Left forelimb (tissue), 1 donor: ENCODE measurements at places on chromosomes 7 and 10.

DNA sequence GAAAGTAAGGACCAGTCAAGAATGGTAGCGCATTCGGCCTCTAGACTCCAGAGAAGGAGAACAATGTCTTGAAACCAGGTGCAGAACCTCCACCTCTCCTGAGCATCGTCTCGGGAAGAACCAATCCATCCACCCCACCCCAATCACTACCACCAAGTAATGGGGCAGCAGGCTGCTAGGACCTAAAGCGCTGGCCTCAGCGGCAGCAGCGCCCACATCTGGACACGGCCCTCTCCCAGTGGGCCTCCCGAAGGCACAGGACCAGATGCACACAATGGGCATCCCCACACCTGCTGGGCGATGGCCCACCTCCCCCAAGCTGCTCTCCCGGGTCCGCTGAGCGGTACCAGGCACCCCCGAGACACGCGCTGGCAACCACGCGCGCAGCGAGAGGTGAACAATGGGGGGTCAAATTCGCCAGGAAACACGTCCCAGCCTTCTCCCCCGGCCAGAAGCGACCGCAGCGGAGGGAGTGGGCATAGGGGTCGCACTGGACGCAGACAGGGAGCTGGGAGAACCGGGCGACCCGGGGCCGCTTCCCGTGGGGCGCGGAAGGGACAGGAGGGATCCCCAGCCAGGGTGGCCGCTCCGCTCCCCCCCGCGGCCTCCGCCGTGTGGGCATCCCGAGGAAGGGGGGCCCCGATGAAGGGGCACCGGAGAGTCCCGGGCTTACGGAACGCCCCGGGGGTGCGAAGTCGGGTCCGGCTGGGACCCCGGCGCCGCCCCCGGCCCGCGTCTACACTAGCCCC, 506 bp downstream of the CTTNBP2 start:
- peak; percentile 69 for DNase-seq

GRCh38 chr10:50988792-50989191, 85.5 kb upstream of the PRKG1 start:
- DNase-seq = no peak

DNA sequence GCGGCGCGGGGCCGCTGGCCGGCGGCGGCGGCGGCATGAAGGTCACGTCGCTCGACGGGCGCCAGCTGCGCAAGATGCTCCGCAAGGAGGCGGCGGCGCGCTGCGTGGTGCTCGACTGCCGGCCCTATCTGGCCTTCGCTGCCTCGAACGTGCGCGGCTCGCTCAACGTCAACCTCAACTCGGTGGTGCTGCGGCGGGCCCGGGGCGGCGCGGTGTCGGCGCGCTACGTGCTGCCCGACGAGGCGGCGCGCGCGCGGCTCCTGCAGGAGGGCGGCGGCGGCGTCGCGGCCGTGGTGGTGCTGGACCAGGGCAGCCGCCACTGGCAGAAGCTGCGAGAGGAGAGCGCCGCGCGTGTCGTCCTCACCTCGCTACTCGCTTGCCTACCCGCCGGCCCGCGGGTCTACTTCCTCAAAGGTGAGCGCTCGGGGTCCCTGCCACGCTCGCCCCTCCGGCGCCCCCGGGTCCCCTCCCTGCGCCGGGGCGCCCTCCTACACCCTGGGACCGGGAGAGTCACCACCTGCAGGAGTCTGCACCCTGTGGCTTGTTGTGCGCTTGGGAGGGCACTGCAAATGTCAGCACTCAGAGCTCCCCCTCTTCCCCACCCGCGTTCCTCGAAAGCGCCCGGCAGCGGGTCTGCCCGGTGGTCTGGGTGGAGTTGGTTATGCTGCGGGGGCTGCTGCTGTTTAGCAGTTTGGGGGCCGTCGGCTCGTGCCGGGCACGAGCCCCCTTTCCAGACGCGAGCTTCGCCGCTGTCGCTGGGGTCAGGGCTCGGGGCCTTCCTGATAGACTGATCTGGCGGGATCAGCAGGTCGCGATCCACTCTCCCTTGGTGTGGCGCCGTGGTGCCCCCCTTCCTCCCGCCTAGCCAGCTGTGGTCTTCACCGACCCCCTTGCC, 627 bp downstream of the DUSP5 start:
- peak; percentile 76 for DNase-seq

DNA sequence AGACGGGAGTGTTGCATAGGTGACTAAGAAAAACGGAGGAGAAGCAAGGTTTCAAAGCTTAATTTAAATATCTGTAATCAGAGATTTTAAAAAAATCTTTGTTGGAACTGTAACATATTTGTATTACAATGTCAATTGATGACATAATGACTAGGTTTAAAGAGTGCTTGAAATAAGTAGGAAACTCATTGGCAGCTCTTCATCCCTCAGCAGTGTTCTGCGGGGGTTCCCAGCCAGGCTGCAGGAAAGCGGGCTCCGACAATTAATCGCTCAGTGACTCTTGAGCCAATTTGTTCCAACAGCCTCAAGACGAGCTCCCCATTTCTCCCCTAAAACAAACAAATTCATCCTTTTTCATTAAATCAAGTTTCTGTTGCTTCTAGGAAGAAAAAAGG, 22.6 kb downstream of the CPXM2 start:
- DNase-seq = peak; percentile 9

DNA sequence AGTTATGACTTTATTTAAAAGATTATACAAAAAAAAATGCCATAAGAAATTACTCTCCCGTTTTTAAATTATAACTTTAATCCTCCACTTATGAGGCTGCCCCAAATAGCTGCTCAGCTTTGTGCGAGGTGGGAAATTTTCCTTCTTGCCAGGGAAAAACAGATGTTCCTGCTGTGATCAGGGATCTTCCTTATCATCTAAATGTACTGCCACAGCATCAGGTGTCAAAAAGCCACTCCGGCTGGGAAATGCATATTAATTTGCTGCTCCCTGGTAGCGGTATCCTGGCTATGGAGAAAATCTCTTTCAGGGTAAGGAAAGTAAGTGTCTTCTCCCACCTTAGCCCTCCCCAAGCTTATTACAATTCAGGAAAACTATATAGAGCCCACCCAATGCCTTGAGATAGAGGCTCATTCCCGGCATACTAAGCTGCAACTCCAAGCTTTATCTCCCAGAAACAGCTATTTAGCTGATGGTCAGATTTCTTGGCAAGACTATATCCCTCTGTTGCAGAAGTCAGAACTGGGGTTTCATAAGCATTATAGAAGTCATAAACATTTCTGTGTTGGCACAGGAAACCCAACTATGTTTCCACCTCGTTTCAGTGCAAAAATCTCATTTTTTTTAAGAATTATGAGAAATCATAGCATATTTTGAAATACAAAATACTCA, 360.4 kb downstream of the PARD3 start:
- DNase-seq = no peak

- no peak for DNase-seq
Observed at GRCh38 chr7:7867846-7868571, 100.6 kb upstream of the GLCCI1 start.

- DNase-seq = no peak
Observed at GRCh38 chr10:43845121-43845520, 196.4 kb upstream of the ZNF32 start.

GRCh38 chr7:156732091-156732625, 91.6 kb downstream of the RNF32 start:
- DNase-seq = no peak

DNA sequence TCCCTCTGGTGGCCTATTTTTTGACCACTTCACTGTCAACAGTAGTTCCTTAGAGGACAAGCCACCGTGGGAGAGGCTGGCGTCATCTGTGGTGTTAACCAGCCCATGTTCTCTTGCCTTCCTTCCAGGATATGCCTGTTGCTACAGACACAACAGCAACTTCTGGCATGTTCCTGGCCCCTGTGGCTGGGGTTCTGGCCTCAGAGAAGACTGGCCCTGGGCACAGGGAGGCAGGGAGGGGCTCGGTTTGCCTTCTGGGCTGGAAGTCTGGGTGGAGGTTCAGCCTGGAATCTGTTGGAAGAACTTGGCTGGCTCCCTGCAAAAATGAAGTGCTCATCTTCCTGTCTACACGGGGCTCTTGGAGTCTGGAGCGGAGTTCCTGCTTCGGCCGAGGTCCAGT, 25.7 kb downstream of the GOLGA7B start:
- no peak for DNase-seq

- no peak for DNase-seq
Observed at GRCh38 chr7:46848944-46849343, 733.0 kb downstream of the TNS3 start.

DNA sequence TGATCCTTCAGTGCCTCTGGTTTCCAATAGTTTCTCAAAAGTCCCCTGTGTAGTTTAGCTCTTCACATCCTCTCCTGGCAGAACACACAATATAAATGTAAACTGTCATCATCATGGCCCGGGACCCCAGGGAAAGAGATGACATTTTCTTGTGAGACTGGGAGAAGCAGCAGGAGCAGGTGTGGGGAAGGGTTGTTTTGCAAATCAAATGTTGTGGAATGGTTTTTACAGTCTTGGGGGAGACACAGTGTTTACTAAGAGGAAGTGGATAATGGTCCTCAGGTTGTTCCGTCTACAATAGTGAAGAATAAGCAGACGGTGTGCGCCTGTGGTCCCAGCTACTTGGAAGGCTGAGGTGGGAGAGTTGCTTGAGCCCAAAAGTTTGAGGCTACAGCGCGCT, 159.1 kb downstream of the SEC23IP start:
- DNase-seq = no peak

GRCh38 chr7:3245721-3246120, 55.3 kb upstream of the SDK1 start:
- no peak for DNase-seq

DNA sequence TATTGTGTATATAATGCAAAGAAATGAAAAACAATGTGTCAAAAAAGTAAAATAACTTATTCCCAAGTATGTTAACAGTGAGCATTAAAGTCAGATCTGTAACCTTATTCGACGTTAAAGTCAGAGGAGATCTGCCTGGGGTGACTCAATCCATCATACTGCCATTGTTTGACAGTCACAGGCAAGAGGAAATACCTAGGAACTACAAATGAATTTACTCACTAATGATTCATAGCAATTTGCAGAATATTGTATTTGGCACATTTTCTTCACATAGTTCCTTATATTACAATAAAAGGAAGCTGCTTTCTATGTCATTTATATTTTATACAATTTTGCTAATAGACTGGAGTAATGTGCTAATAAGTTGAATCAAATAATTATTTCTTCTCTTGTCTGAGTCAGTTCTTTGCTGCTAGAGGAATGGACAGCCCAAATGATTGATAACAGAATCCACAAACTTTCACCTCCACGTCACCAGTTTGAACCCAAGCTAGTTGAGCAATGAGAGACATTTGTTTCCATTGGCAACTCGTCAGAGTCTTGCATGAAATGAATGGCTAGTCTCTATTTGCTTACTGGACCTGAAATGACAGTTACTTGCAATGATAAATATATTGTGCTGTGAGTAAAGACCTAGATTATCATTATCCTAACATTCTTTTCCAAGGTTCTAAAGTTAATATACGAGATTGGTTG, 48.5 kb upstream of the TMEM106B start:
- DNase-seq = no peak

- no peak for DNase-seq
Observed at GRCh38 chr7:47799524-47799923, 148.7 kb downstream of the PKD1L1 start.

GRCh38 chr7:40490603-40490924, 355.8 kb downstream of the SUGCT start:
- no peak for DNase-seq

DNA sequence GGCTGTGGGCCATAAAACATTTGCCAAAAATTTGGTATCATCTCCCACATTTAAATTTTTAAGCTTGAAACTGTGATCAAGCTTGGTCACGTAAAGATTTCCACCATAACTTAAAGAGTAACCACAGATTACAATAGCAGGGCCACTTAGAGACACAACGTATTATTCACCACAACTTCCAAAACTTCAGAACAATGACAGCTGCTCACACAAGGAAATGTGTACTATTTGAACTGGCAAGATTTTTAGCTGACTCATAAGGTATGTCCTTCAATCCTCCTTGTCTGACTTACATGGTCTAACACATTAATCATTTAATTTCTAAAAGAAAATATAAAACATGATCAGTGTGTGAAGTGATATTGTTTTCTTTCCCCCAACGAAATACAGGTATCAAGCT, 234.5 kb downstream of the PARD3 start:
- DNase-seq = no peak

DNA sequence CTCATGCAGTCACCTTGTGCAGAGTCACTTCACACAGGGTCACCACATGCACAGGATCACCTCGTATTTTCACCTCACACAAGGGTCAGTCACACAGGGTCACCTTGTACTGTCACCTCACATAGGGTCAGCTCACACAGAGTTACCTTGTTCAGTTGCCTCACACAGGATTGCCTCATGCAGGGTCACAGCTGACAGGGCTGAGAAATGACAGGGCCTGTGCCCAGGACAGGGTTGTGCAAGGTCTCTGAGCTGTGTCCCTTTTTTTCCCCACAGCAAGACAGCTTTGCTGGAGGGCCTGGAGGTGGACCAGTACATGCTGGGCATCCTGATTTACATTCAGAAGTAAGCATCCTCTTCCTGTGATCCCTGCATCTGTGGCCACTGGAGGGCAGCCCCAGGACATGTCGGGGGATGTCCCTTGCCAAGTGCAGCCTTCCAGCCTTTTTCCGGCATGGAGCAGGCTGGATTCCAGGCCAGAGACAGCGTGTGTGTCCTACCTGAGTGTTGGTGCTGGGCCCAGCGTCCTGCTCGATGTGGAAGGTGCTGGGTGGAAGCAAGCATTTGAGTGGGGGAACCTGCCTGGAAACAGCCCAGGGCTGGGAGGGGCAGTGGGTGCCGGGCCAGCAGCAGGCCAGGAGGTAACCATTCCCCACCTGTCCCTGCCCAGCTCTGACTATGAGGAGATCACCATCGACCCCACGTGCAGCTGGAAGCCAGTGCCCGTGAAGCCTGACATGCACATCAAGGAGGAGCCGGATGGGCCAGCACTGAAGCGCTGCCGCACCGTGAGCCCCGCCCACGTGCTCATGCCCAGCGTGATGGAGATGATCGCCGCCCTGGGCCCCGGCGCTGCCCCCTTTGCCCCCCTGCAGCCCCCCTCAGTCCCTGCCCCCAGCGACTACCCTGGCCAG, 16.3 kb downstream of the ZMIZ2 start:
- DNase-seq = no peak

GRCh38 chr7:23431702-23432199, 38.5 kb downstream of the IGF2BP3 start:
- DNase-seq = no peak

- no peak for DNase-seq
Observed at GRCh38 chr7:79176859-79177477, 276.5 kb downstream of the MAGI2 start.

DNA sequence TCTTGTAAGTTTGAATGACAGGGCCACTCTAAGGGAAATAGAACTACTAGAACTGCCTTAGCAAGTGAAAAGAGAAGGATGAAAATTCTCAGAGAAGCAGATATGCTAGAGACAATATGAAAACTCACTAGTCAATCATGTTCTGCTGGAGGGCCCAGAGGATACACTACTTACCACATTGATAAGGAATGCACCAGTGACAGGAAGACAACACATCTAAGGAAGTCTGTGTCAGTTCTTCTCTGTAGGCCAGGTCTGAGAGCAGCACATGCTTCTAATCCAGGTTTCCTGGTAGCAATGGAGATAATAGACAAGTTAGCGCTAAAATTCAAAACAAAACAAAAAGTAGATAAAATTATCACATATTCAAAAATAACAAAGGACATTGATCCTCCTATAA, 235.2 kb upstream of the AKR1E2 start:
- DNase-seq = no peak

- no peak for DNase-seq
Observed at GRCh38 chr7:96636979-96637378, 72.7 kb downstream of the SEM1 start.

GRCh38 chr10:29714096-29714874, 79.5 kb upstream of the SVIL start:
- DNase-seq = no peak
